ENCODE measurements at places on chromosomes 2 and 18.

DNA sequence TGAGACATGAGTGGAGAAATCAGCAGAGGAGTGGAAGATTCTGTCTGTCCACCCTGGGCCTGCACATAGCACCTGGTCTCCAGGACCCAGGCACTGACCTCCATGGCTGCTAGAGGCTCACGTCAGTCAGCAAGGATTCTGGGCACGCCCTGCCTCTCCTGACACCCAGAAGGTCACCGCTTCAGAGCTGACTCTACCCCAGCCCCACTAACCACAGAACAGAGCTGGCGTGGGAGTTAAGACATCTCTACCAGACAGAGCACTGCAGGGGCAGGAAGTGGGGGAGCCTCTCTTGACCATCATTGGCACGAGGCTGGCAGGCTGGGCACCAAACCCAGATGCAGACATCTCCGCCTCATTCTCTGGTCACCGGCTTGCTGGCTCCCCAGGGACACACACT lies 3.0 kb downstream of the ADCY3 start:
- DNase-seq: no peak

- no peak for DNase-seq
These were observed 116.1 kb upstream of the HDAC4 start for GRCh38 chr2:239516954-239517305.

DNA sequence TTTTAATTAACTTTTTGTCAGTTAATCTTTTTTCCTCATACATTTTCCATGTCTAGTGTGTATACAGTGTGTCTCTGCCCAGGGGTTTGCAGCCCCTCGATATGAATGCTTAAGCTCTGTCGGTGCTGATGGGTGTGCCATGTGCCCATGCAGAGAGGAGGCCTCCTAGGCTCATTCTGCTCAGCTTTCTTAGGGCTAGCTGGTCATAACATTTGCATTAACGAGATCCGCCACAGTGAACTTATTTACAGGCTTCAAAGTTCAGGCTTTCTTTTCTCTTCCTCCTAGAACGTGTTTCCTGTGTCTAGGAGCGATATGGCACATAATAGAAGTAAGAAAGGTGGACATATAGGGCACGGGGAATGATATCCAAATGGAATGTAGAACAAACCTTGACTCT lies 783.3 kb downstream of the PLCL1 start:
- no peak for DNase-seq

DNA sequence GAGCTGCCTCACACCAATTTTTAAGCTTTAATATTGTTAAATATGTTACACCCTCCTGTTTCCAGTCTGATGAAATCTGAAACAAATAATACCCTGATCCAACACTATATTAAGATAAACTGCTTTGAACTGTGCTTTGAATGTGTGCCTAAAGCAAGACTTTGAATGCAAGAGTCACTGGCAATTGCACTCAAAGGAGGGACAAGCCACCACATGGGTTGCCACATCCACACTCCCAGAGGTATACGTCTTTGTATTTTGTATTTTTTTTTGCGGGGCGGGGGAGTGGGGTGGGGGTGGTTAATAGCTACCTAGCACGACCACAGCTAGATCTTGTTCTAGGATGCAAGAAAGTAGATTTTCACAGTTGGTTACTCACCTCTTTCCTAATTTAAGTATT lies 1.8 kb upstream of the ZEB2 start:
- DNase-seq: no peak

DNA sequence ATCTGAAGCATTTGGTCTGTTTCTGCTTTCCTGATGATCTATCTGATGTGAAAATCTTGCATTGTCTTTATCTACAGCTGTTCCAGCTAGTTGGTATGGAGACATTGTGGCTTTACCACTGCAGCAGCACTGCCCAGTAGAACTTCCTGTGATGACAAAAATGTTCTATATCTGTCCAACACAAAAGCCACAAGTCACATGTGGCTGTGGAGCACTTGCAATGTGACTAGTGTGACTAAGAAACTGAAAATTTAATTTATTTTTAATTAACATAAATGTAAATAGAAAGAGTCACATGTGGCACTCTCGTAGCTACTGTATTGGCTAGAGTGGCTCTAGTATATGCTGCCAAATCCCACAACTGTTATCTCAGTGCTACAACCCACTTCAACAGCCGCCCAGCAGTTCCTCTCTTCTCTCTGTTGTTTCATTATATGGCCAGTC lies 425.7 kb downstream of the SETBP1 start:
- no peak for DNase-seq

GRCh38 chr2:224933431-224933830 lies 108.8 kb downstream of the DOCK10 start:
- no peak for DNase-seq

GRCh38 chr2:208172125-208172524 lies 8.7 kb upstream of the CRYGA start:
- no peak for DNase-seq

DNA sequence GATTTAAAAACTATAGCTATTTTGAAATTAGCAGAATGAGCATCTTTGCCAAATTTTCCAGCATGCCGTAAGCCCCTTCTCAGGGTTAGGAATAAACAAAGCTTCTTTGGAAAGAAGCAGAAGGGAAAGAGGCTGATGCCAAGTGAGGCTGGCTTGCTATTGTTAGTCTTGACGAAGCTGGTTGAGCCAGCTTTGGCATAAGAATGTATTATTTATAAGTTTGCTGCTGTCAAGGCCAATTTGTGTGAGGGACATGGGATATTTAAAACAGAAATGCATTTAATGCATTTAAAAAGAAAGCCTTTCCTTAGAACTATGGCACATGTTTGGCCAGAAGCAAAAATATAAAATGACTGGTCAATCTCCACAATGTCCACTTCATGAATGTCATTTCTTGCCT lies 52.5 kb upstream of the TTN start:
- DNase-seq: no peak

DNA sequence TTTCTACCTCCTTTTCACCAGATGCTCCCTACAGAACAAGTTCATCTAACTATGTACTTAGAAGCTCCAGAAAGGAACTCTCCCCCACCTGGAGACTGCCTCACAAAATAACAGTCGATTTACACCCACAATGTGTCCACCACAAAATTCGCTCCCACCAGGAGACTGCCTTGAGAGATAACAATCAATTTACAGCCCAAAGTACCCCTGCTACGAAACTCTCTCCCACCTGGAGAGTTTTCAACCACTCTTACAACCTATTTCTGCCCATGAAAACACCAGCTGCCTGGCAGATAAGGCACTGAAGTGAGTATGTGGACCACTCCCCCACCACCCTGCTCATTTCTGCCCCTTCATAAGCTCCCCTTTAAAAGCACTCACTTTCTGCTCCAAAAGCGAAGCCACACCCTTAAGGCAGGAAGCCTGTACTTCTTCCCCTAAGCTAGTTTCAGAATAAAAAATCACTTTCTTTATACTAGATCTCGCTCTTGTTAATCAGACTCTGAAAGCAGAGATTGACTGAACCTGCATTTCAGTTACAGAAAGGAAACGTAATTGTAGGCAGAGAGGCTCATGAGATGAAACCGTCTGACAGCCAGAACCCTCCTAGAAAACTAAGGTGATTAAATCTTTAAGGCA lies 94.4 kb upstream of the RBBP8 start:
- DNase-seq: no peak

GRCh38 chr2:89833116-89833779 lies 1141.8 kb downstream of the RPIA start:
- DNase-seq: no peak

DNA sequence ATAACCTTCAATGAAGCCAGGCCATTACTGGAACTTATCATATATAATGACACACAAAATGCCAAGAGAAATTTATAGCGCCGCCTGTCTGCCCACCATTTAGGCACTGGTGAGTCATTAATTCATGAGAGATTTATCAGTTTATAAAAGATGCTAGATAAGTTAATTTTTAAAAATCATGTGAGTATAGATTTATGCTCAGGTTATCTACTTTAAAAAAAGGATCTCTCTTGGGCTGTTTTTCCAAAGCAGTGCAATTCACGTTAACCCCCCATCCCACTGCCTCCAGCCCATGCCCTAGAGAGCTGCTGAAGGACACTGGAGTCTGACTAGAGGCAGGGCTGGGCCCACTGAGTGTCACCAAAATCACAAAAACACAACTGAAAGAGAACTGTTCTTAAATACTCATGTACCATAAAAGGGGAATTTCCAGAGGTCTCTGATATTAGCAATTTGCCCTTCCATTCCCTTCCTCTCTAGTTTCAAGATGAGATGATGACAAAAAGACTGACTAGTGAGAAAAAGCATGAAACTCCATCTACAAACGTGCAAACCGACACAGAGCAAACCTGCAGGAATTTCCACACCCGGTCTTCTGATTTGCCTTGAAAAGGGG lies 160.8 kb downstream of the BCL2 start:
- DNase-seq: no peak

- no peak for DNase-seq
These were observed 5.9 kb downstream of the LMAN2L start for GRCh38 chr2:96733931-96734330.

GRCh38 chr2:198700319-198700718 lies 757.4 kb downstream of the SATB2 start:
- no peak for DNase-seq

- DNase-seq: no peak
These were observed 38.5 kb upstream of the MYO3B start for GRCh38 chr2:170139276-170139967.

GRCh38 chr2:33448220-33448899 lies 28.1 kb upstream of the RASGRP3 start:
- no peak for DNase-seq

DNA sequence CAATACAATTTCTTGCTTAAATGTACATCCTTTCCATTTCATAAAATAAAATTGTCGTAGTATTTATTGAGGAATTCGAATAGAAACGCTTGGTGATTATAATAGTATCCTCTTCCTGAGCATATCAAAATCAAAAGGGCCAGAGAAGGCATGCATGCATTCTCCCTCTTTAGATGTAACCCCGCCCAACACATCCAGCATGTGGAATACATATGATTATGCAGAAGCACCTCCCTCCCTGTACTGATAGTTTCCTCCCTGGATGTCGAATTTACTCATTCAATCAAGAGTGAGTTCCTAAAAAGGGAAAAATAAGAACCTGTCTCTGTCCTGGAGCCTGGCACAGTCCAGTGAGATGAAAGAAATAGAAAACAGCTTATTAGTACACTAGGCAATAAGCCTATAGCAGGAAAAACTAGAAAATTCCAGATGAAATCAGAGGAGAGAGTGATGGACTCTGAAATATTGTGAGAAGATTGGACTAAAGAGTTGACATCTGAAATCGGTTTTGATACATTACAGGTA lies 262.9 kb downstream of the RDH14 start:
- DNase-seq: no peak

- DNase-seq: no peak
These were observed 472.6 kb downstream of the TXNL1 start for GRCh38 chr18:56165601-56166355.

DNA sequence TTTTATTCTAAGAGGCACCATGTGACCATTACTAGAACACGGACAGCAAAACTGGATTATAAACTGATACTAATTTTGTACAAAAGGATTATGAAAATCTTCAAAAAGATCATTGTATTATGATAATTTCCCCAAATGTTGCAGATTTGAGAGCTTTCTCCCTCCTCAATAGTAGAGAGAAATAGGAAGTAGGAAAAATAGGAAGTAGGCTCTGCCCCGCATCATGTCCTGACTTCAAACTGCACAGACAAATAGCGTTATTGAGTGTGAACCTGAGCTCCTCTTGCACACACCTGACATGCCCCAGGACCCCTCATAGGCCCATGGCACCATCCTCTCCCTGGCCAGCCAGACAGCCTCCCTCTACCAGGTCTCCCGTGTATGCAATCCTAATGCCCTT lies 25.4 kb downstream of the CHRNA1 start:
- no peak for DNase-seq

- no peak for DNase-seq
These were observed 3.9 kb downstream of the HEATR5B start for GRCh38 chr2:37080266-37080665.

- DNase-seq: no peak
These were observed at the start of gene RNPEPL1 for GRCh38 chr2:240567872-240568677. Gene RNPEPL1 (plus strand): TSS chr2:240568484. CDS start chr2:240568587, 103 bp downstream.

DNA sequence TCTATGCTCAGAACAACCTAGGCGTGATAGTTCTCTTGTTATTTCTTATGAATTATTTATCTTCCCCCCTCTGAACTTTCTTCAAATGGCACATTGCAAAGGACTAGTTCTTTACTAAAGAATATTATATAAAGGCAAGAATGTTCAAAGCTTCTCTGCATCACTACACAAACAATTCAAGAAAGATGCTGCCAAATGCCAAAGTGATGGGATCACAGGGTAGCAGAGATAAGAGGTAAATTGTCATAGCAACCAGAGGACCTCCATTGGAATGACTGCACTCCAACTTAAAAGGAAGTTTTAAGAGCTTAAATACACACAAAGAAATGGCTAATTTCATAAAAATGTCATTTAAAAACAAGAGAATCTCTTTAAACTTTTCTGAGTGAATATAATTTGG lies 72.8 kb downstream of the AQP4 start:
- no peak for DNase-seq

GRCh38 chr2:96727431-96727830 lies 12.4 kb downstream of the LMAN2L start:
- no peak for DNase-seq

GRCh38 chr2:144944546-144945220 lies 424.8 kb upstream of the ZEB2 start:
- no peak for DNase-seq

DNA sequence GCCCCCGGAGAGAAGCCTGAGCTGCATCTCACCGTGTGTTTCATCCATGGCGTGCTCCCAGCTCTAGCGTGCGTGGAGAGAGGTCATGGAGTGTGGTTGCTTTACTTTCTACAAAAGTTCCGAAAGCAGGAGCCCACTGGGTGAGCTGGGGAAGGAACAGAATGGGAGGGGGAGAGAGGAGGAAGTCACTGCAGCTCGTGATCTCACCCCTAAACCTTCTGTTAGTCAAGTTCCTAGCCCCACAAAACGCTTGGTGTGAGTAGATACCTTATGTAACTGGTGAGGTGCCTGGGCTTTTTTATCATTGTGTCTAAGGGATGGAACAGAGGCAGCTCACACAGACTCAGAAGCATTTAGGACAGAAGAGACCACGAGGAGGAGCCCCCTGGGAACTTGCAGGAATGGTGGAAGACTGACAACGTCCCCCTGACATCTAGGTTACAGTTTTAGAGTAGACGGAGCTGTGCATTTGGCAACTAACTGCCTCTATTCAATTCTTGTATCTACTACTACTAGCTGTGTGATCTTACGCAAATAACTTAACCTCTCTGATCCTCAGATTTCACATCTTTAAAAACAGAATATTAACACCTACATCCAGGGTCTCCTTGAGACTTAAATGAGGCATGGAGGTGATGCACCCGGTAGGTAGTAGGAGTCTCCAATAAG lies 123.3 kb downstream of the ARL4C start:
- no peak for DNase-seq
